AG10803 (cell line): ENCODE measurements at places on chromosomes 12 and 14.

DNA sequence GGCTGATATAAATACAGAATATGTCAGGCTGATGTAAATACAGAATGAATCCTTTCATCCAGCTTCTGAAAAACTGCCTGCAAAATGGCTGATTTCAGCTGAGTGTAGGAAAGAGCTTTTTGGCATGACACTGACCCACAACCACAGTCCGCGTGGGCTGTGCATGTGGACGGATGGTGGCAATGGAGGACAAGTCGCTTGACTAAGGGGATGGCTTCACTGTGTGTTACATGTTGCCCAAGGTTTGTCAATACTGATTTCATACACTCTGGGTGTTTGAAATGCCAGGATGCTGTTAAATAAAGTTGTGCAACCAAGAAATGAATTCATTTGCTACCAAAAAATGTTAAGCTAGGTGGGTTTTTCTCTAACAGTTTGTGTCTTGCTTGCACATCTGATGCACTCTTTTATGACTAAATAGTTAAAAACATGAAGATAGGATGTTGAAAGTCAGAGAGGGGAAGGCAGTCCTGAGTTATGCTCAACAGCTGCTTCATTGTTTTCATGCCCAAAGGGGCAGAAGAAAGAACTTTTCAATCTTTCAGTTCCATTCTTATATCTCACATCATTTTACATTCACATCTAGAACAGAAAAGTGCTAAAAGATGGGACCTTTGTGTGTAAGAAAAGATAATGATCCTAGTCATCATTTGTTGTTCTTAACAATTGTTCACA lies 36.5 kb upstream of the OVCH1 start:
- DNase-seq, result no peak

DNA sequence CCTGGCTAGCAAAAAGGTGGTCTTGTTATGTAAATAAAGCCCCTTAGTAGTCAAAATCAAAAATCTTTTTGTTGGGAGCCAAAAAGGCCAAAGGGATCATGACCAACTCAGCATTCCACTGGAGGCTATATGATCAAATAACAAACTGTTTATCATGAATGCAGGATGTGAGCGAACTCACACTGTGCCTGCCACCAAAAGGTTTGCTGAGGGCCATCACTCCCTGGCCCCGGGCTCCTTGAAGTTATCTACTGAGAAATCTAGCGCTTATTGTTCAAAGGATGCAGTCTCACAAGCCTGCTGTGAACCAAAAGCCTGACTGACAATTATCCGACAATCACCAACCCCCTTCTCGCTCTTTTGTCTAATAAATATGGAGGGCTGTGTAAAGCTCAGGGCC lies 107.2 kb upstream of the DDHD1 start:
- DNase-seq, result no peak

DNA sequence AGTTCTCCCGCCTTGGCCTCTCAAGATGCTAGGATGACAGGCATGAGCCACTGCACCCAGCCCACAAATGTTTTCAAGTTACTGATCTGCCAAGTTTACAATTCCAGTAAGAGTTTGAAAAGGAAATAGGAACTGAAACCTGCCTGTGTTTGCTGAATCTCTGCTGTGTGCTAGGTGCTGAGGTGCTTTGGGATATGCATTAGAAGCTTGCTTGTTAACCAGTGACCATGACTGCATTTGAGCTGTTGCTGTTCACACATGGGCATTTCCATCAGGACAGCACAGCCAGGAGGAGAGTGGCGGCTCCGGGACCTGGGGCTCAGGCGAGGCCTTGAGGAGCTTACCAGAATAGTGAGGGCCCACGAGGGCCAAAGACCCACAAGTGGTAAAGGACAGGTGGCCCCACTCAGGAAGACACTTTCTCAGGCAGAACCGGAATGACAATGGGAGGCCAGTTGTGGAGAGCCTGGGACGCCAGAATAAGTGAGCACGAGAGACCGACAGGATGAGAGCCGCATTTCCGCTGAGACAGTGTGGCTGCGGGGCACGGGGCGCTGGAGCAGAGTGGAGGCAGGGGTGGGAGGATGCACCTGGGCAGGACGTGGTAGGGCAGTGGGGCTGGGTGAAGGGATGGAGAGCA lies 54.5 kb upstream of the MMP17 start:
- DNase-seq, result no peak

DNA sequence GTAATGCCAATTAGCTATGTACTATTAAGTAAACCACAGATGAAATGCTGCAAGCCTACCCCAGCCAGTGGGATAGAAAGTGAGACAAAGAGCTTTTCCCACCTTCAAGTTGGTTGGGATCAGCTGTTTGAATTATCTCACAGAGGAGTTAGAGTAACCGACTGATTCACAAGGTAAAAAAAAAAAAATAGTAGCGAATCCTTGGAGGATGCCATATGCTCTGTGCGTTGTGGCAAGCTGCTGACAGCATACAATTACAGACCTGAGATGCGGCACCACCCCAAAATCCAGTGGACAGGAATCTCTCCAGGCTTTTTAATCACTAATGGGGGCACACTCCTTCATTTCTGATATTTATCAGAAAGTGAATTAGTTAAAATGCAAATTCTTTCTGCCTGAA lies 157.0 kb upstream of the RMST start:
- no peak for DNase-seq

DNA sequence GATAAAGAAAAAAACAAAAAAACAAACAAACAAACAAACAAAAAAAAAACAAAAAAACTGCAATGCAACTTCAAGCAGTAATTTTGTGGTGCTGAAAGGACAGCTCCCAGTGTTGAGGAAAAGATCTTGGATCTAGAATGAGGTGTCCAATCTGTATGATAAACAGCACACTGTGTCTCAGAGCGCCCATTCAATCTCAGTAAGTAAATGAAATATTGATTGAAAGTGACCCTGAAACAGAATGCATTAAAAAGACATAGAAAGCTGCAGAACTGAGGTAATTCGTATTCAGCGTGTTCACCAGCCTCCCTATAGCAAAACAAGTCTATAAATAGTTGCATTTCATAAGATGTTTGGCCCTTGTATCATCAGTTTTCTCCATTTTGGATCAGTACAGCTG lies 153.0 kb downstream of the NOVA1 start:
- no peak for DNase-seq

GRCh38 chr14:100488057-100488456 lies 99.2 kb downstream of the BEGAIN start:
- DNase-seq, result no peak

- DNase-seq, result no peak
These were observed 1165.4 kb downstream of the TMEM121 start for GRCh38 chr14:106691601-106692291.

- DNase-seq, result no peak
These were observed 147.1 kb downstream of the KIF26A start for GRCh38 chr14:104285508-104285840.

DNA sequence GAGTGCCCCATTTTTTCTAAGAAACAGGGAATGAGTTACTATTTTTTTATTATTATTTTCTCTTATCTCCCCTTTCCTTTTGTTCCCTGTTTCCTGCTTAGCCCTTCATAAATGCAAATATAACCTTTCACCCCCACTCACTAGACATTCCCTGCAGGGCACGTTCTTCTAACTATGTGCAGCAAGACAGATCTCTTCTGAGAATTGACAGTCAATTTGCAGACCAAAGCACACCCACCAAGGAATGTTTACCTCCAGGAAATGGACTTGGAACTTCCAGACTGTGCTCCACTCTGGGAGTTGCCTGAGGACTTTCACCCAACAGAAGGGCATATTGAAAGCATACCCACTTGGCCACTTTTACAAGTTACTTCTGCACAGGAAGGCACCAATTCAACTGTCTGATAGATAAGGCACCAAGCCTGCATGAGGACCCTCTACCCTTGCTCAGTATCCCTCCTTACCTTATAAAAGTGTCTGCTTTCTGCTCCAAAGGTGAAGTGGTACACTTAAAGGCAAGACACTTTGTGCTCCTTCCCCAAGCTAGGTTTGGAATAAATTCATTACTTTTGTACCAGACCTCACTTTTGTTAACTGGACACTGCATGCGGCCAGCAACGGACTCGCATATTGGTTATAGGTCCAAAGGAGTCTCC lies 6.5 kb downstream of the TAS2R19 start:
- no peak for DNase-seq

DNA sequence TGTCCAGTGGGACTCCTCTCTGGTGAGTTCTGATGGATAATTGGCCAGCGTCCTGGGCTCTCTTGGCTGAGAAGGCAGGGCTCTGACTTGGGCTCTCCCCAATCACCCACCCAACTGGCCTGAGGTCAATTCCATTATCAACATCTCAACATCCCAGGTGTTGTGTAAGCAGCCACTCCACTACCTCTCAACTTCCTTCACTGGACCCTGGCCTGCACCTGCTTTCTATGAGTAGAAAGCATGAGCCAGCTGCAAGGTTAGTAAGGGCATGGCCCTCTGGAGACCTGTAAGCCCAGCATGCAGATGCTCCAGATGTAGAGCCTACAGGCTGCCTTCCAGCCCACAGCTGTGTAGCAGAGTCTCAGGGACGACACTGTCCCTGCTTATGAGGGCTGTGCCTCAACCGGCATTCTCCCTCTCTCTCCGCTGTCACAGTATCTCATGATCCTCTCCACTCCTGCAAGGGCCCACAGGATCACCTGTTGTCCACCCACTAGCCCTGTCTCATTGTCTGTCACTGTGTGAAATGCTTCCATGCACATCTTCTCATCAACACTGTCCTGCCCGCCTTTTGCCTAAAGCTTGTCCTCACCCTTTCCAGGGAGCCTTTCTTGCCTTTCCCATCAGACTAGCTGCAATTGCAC lies 5.4 kb upstream of the KRT81 start:
- DNase-seq, result no peak

- no peak for DNase-seq
These were observed 127.4 kb upstream of the ATP2B1 start for GRCh38 chr12:89836026-89836425.
